Stimulated activated CD4-positive, alpha-beta T cell treated with anti-CD3 and anti-CD28 coated beads, Interleukin-4, amount 100 ng/mL, for 48 hours (primary cell): ENCODE measurements at places on chromosomes 4 and X.
A peak's percentile ranks its signal among the peaks of the same experiment; 100 is the strongest.

GRCh38 chrX:153434801-153435200 lies 11.1 kb downstream of the TREX2 start:
- DNase-seq, result no peak

DNA sequence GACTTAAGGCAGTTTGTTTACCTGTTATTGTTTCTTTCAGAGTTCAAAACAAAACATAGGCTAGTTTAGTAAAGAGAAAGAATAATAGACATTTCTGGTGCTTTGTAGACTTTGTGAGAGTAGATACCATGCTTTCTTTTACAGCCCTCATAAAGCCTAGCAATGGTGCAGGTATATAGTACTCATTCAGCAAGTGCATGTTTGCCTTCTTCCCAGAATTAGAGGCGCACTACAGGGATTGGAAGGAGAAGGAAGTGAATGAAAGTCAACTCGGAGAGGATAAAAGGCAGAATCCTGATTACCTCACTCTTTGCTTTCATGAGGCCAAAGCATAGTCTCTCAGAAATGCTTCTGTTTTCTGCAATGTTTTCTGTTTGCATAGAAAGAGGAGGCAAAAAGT lies 43.1 kb upstream of the FHDC1 start:
- no peak for DNase-seq

- no peak for DNase-seq
These were observed 263.1 kb downstream of the GUCY2F start for GRCh38 chrX:109218761-109219160.

DNA sequence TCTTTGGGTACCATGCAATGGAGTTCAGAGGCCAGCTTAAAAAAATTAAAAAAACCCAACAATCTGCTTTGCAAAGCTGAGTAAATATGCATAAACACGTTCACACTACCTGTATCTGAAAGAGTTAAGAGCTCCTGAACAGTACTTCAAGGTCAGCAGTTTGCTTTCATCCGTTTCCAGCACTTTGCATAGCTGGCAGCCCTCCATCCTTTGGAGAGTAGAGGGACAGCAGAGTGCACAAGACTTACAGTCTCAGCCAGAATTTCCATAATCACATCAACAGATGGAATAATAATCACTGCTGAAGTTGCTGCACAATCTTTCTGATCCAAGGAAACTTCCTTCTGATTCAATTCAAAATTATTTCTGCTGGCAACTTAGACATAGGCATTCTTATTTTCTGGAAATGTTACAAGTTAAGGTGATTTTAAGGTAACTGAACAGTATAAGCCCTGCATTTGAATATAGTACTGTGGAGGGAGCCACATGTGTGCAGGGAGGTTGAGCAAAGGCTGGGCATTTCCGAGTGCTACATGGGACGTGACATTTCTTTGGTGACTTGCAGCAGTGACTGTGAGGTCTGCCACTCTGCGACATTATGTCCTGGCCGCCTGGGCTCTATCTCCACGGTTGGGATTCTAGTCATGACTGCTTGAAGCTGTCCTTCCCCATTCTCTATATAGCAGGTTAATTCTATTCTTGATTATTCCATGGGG lies 73.5 kb upstream of the EMCN start:
- no peak for DNase-seq

- no peak for DNase-seq
These were observed 36.8 kb downstream of the NSD2 start for GRCh38 chr4:1907848-1908525.

GRCh38 chr4:7124689-7125442 lies 57.0 kb upstream of the GRPEL1 start:
- DNase-seq, result no peak

DNA sequence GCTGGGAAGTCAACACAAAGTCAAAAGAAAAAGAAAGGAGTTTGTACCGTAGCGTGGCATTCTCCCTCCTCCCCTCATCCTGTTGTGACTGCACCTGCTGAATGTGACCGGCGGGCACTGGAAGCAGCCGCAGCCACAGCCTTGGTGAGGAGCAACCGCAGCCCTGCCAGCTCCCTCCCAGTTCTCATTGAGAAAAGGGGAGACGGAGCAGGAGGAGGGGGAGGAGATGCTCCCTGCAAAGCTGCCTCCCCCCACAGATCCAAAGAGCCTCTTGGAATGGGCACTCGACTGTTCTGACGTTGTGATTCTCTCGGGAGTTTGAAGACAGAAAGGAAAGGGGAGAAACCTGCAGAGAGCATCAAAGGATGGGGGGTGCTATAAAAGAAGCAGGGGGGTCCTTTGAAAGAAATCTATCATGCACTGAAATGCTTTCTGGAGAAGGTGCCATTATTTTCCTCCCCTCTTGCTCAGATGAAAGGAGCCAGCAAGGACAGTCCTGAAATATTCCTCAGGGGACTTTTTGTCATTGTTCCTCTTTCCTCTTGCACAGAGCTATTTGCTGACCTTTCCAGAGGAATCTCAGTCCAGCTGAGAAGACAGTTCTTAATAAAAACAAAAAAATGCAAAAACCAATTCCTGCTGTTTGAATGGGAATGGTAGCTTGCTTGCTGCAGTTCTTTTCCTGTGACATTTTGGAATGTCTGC lies 429.7 kb downstream of the MAPK10 start:
- DNase-seq, result no peak

DNA sequence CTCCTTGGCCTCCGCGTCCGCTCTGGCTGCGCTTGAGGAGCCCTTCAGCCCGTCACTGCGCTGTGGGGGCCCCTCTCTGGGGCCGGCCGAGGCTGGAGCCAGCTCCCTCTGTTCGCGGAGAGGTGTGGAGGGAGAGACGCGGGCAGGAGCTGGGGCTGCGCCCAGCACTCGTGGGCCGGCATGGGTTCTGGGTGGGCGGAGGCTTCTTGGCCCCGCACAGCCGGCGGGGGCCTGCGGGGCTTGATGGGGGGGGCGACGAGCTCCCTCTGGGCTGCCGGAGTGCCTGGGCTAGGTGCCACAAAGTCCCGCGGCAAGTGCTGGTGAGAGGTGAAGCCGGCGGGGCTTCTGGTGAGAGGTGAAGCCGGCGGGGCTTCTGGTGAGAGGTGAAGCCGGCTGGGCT lies 61.9 kb downstream of the ANKRD50 start:
- no peak for DNase-seq

DNA sequence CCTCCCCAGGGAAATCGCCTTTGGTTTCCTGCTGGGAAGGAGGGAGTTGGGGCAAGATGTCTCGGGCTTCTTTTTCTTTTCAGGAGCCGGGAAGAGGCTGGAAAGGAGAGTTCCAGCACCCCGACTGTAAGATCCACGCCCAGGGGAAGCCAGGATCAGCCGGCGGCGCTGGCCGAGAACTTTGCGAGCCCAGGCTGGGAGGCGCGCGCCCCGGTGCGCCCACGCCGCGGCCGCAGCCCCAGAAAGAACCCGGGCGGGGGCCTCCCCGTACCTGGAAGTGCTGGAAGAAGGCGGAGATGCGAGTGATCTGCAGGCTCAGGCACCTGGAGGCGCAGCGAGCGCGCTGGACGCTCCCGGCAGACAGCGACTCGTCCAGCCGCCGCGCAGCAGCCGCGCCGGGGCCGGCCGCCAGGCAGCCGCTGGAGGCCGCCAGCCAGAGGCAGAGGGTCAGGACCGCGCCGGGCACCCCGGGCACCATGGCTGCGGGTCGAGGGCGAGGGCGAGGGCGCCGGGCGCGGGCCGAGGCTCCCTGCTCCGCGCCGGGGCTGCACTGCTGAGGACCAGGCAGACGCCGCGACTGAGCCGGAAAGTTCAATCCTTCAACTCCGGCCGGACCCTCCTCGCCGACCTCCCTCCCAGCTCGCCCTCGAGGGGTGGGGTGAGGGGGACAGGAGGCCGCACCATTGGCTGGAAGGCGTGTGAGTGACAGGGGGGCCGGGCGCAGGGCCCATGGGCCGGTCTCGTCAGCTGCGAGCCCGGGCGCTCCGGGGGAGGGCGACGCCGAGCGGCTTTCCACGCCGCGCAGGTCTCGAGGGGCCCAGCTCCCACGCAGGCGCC lies at the start of gene ANOS1:
TSS of gene ANOS1 (minus strand) at position 579 of the 837 bp plus-strand sequence. CDS start at position 478, 101 bp downstream.
- DNase-seq, result no peak

DNA sequence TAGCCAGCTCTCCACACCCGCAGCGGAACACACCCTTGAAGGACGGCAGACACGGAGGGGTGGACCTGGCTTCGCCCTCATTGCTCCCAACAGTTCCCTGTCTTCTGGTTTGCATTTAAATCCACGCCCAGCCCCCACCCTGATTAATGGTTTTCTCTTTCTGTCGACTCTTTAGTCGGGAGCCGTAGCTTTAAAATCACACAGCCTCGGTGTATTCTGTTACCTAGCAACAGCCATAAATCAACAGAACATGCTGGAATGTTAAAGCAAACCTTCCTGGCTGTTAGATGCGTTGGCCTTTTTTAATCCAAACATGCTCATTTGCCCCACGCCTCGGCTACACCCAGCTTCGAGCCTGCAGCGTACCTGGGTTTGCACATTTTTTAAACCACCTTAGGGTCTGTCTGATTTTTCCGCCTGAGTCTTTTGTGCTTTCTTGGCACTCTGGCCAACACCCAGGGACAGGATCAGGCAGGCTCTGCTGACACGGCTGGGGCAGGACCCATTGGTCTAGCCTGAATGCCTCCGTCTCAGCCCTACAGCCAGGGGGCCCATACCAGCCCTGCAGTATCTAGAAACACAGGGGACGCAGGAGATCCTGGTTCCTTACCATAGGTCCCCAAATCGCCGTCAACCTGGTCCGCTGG lies 21.4 kb upstream of the PPP2R2C start:
- no peak for DNase-seq

DNA sequence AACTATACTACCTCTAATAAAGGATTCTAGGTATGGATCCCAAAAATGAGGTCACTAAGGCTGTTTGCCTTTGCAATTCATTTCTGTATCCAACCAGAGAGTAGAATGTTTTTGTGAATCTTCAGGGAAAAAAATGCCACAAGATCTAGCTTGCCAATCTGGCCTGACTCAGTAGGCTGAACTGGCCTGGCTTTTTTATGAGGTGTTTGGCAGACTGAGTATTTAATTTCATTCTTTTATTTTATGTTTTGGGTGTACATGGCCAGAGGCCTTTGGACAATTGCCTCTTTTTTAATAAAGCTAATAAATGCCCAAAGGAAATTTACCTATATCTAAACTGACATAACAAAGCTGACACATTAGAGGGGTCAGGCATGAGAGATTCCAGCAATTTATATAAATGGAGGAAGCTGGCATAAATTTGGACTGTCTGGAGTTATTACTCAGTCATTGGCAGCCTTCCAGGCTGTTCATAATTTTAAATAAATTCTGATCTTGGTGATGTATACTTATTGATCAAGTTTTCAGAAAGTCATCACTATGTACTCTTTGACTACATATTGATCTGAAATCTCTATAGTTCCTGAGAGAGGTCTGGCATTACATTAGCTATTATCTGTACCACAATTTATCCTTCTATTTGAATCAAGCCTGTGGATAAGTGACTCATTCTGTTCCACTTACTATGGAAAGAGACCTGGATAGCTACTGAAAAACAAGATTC lies 376.4 kb upstream of the NOCT start:
- DNase-seq, result no peak

DNA sequence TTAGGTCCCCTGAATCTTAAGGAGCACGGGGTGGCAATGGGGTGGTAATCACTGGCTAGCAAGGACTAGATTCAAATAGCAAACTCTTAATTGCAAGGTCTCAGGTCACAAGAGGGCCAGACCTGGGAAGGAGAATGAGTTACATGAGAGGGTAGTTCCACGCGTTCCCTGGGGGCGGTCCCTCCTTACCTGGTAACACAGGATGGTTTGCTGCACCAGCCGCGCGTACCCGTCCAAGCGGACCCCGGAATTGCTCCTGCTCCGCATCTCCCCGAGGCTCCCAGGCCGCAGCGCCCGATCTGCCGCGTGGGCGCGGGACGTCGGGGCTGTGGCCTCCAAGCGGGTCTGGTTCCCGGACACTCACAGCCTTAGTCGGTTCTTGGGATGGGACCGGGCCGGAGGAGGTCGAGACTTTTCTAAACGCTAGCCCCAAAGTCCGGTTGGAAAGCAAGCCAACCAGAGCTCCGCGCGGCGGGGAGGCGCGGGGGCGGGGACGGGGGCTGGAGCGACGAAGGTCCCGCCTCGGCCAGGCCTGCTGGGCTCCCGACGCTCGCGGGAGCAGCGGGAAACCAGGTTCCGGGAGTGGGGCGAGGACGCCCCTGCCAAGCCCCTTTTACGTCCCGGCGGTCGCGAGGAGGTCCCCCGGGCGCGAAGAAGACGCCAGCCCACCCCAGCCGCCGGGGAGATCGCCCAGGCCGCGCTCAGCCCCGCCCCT lies at the start of gene PHKA2:
TSS of gene PHKA2 (minus strand) at position 449 of the 715 bp plus-strand sequence. CDS start at position 267, 182 bp downstream.
- peak; percentile 30 for DNase-seq

- DNase-seq, result no peak
These were observed 32.9 kb downstream of the GAB1 start for GRCh38 chr4:143369552-143369951.

DNA sequence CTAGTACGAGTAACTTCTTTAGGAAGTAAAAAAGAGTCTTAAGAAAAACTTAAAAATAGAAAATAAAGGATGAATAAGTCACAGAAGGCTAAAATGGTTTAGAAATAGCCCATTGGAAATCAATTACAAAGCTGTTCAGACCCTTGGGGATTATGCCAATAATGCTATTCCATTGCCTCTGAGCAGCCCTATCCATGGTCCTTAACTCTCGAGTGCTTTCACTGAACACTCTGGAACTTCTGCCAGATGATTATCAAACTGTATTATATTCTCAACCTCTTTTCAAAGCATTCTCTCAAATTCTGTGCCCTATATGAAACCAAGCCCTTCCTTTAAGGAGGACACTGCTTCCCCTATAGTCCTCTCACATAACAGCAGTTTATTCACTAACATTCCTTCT lies 17.0 kb downstream of the SLC9B1 start:
- DNase-seq, result no peak

DNA sequence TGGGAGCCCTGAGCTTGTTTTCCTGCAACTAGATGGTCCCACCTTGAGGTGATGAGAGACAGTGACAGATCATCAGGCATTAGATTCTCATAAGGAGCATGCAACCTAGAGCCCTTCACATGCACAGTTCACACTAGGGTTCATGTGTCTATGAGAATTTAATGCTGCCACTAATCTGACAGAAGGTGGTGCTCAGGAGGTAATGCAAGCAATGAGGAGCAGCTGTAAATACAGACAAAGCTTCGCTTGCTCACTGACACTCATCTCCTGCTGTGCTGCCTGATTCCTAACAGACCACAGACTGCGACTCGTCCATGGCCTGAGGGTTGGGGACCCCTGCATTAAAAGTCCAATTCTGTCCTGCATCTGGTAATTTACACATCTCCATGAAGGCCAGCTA lies 141.6 kb downstream of the KCNIP4 start:
- DNase-seq, result no peak

- DNase-seq, result no peak
These were observed 58.1 kb downstream of the ZFYVE28 start for GRCh38 chr4:2360396-2360730.
